ENCODE measurements at places on chromosomes 3 and 15. TPM values are rescaled to one million over a fixed set of nuclear protein-coding genes. Genes with fewer than 3 reads are reported as not detected.

GRCh38 chr15:67110958-67111864 lies 45.8 kb downstream of the SMAD3 start:
- no peak for DNase-seq

The EIF4E3 gene
- total RNA-seq = 63.6 TPM

The AADACL2 gene
- total RNA-seq = not detected

The KY gene
- not detected for total RNA-seq

GRCh38 chr15:61393949-61394348 lies 164.8 kb upstream of the RORA start:
- no peak for DNase-seq

GRCh38 chr15:23472678-23473077 lies 25.6 kb upstream of the GOLGA6L2 start:
- DNase-seq = no peak

- no peak for DNase-seq
Measured at GRCh38 chr15:101651554-101652097, 555 bp downstream of the TM2D3 start.

GRCh38 chr15:65903296-65904073 lies 34.2 kb downstream of the RAB11A start:
- DNase-seq = no peak

DNA sequence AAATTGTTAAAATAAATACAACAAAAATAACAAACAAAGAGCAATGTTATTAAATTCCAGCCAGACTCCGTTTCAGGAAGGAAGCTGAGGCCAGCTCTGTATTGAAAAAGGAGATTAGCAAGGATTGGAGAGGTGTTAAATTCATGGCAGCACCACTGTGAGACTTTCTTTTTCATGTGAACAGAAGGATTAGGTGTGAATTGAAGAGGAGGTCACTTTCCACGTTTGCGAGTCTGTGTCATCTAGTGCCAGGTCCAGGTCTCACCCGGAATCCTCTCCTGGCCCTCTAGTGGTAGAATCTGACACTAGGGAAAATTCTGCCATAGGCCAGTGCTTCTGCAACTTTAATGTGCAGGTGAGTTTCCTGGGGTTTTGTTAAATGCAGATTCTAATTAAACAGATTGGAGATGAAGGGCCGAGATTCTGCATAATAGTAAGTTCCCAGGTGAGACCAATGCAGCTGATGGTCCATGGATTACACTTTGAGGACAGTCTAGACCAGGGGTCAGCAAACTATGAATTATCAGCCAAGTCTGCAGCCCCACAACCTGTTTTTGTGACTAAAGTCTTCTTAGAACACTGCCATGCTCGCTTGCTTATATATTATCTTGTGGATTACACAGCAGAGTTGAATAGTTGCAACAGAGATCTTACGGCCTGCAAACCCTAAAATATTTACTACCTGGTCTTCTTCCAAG lies 9.2 kb upstream of the SLC6A1 start:
- no peak for DNase-seq

- no peak for DNase-seq
Measured at GRCh38 chr3:142858043-142858442, 30.8 kb downstream of the PCOLCE2 start.

- no peak for DNase-seq
Measured at GRCh38 chr15:50321680-50322210, 33.3 kb downstream of the GABPB1 start.

The TRPM1 gene
- not detected for total RNA-seq

The TRPM7 gene
- 47.0 TPM for total RNA-seq

DNA sequence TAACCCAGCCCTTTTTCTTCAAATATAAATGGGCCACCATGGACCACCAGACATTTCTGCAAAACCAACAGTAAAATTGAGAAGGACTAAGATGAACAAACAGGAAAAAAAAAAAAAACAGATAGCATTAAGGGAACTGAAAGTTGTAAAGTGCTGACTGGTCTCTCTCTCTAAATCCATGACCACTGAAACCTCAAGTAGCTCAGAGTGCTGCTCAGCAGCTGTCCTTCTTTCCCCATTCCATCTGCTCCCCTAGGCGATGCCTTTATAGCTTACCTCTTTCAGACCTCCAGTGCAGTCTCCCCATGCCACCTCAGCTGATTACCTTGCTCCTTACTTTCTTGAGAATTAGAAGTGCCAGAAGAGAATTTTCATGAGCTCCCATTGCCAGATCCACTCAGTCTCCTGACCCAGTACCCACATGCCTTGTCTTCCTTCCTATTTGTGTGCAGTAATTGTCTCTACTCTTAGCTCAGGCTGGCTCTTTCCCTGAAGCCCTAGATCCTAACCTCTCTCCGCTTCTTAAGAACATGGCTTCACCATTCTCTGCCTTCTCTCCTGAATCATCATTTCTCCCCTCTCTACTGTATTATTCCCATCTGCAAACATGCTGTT lies 23.9 kb upstream of the XIRP1 start:
- DNase-seq = no peak

The FOXL2NB gene
- total RNA-seq = not detected

DNA sequence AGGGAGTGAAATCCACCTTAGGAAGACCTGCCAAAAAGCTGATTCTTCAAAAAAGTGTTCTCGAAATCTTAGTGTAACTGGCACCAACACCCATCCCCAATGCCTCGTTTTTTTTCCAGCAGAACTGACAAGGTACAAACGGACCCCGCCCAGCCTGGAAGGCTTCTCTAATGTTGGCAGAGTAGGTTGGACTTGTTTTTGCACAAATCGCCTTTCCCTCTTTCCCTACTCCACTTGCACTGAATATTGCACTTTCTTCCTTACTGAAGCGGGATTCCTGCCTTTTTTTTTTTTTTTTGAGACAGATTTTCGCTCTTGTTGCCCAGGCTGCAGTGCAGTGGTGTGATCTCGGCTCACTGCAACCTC lies 544 bp upstream of the TIMMDC1 start:
- no peak for DNase-seq

The C3orf49 gene
- not detected for total RNA-seq

- DNase-seq = no peak
Measured at GRCh38 chr3:99502871-99503270, 135.5 kb upstream of the COL8A1 start.

DNA sequence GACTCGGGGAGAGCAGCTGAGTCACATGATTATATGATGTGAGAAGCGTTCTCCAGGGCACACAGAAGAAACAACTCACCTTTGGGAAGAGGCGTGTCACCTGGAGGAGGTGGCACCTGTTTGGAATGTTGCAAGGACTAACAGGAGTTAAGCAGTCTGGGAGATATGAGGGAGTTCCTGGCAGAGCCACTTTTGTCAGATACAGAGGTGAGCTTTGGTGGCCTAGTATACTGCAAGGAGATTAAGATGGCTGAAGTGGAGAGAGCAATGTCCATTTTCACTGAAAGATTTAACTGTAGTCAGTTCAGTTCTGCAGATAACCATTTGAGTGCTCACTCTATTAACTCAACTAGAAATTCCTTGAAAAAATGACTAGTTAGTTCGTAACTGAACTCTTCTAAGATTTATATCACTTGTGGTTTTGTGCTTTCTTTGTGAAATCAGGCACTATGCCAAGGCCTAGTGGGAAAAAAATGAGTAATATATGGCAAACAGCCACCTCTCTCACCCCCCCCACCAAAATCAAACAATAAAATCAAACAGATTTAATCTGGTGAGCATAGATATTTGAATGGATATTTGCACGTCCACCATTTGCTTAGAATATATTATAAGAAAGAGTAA lies 61.3 kb downstream of the CRYBG3 start:
- DNase-seq = no peak

DNA sequence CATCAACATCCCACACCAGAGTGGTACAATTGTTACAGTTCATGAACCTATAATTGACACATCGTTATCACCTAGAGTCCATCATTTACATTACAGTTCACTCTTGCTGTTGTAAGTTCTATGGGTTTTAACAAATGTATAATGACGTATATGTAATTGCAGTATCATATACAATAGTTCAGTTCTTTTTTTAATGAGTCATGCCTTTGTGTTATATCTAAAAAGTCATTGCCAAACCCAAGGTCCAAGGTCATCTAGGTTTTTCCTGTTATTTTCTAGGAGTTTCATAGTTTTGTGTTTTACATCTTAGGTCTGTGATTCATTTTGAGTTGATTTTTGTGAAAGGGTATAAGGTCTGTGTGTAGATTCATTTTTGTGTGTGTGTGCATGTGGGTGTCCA lies 160.9 kb upstream of the GALNT15 start:
- no peak for DNase-seq

GRCh38 chr3:123340336-123340735 lies 108.6 kb downstream of the ADCY5 start:
- peak; percentile 1 for DNase-seq

- no peak for DNase-seq
Measured at GRCh38 chr3:187401856-187402255, 33.7 kb downstream of the RTP4 start.

DNA sequence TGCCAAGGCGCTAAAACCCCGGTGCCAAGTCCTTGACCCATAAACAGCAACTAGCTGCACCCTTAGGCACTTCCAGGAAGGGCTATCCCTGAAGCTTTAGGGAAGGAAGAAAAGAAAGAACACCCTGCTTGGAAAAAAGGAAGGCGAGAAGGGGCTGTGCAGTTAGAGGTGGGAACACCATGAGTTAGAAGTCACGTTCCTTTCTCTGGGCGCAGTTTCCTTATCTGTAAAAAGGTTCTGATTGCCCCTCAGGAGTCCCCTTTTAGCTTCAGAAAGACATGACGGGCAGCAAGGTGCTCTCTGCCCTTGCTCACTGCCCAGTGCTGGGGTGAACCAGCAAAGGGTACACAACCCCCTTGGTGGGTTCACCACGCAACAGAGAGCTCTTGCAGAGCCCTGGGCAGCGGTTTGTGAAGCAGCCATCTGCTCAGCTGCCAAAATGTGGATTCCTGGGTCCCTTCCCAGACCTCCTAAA lies 798 bp downstream of the GCHFR start:
- no peak for DNase-seq

The CORO2B gene
- not detected for total RNA-seq

The AHSG gene
- total RNA-seq = not detected

The OXTR gene
- 0.45 TPM for total RNA-seq

GRCh38 chr3:149180057-149180573 lies 41.5 kb downstream of the CP start:
- no peak for DNase-seq

The ACSBG1 gene
- 0.25 TPM for total RNA-seq

DNA sequence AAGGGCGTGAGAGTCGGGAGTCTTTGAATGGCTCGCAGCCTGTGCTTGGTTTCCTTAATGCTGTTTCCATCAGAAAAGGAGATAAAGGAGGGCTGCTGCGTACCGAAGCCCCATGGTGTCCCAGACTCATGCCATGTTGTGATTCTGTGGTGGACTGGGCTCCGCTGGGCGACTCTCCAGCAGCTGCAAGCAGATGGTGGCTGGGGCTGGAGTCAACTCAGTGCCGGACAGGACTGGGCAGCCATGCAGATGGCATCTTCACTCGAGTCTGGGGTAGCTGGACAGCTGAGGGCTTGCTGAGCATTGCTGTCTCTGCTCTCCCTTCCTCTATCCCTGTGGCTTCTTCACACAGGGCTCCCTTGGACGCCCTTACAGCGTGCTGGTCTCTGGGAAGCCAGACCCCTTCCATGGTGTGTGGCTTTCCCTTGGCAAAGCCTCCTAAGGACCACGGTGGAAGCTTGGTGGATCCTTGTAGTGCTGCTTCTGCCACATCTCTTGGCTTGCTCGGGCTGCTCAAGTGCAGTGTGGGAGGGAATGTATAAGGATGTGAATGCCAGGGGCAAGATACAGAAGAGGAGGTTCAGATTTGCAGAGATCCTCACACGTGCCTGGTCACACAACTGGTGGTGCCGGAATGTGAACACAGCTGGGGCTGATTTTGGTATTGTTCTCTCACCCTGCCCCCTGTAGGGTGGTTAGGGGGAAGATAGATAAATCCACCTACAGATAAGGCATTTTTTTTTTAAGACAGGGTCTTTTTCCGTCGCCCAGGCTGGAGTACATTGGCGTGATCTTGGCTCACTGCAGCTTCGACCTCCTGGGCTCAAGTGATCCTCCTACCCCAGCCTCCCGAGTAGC lies 9.0 kb downstream of the NIPA1 start:
- DNase-seq = no peak

GRCh38 chr3:49013738-49014660 lies 4.4 kb downstream of the DALRD3 start:
- DNase-seq = peak; percentile 68

DNA sequence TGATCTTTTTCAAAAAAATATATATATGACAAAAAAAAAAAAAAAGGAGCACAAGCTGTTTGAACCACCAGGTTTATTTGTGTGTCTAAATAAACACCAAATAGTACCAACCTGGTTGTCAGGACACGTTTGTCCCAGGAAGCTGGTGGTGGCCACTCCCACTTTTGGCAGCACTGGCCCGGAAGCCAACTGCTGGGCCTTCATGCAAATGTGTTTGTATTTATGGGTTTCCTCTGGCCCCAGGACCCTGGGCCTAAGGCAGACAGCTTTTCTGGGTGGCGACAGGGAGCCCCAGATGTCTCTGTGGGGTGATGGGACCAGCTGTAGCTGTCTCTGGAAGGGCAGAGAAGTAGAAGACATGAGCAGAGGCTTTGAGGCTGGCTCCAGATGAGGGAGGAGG lies 31.6 kb downstream of the PRKCD start:
- no peak for DNase-seq

Data from activated naive CD8-positive, alpha-beta T cell treated with anti-CD3 and anti-CD28 coated beads, Interleukin-2, amount 10 ng/mL, durations not matched to agents 7 days and 5 days (primary cell).